NCI-H187 (cell line): ENCODE measurements at places on chromosomes 13 and 19.

DNA sequence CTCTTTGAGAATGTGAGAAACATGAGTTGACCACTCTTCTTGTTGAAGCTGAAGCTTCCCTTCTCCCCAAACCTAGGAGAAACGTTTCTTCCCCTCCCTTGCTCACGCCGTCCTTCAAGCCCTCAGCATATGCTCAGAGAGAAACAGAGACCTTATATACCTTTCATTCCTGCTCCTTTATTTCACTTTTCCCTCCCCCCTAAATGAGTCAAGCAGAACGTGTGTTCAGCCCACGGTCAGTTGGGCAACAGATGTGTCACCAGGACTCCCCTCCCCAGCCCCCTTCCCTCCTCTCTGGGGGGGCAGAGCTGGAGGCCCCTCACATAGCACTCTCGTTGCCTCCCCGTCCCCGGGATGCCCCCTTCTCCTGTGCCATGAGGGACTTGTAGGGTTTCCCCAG, 8.6 kb downstream of the OR7C2 start:
- no peak for DNase-seq

DNA sequence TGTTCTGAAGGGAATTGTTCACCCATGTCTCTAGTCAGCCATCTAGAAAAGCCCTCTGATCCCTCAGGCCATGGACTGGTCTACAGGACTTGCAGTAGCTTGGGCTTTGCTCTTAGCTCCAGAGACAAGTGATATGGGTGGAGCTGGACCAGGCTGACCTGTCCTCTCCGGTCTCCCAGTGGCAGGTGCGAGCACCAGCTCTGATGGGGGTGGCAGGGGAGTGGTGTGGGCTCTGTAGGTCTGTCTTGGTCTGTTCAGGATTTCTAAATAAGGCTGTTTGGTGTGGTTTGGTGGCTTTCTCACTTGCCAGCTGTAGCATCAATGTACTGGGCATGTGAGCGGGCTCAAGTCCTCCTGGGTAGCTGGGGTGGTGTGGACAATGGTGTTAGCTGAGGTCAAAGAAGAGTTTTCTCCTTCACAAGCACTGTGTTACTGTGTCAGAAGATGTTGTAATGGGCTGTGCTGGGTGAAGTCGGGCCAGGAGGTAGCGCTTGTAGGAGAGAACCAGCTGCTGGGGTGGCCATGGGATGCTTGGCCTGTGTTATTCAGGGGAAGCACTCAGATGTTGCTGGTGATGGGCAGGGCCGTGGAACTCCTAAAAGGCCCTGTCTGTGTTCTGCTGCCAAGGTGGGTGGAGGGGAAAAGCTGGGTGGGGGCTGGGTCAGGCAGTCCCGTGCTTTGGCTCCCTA, 16.9 kb downstream of the GPC6 start:
- no peak for DNase-seq

GRCh38 chr19:54074851-54075250, 6.3 kb downstream of the TARM1 start:
- DNase-seq: no peak

DNA sequence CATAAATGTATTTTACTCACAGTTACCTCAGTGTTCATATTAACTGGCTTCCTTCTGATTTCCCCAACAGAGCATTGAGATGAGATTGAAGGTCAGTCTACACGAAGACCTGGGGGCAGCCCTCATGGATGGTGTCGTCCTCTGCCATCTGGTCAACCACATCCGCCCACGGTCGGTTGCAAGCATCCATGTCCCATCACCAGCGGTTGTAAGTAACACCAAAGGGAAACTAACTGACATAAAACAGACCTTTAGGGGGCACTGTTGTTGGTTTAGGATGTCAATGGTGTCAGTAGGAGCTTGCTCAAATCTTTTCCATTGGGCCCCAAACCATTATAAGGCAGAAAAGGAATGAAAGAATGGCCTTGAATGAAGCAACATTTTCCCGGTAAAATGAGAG, 68.2 kb downstream of the ESD start:
- DNase-seq: no peak

DNA sequence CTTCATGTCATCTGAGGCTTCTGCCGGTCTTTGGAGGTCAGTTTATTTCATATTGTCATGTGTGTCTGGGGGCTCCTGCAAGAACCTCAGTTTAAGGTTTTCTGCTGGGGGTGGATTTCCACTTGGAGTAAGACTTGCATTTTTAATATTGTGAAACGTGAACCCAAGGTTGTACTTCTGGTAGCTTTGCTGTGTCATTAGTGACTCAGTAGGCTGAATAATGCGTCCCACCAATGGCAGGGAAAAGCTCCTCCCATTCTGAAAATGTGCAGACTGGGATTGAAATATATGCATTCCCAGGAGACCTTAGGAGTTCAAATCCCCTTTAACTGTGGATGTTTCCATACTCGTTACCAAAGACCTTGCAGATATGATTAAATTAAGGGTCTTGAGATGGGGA, 46.2 kb downstream of the ING1 start:
- DNase-seq: no peak

DNA sequence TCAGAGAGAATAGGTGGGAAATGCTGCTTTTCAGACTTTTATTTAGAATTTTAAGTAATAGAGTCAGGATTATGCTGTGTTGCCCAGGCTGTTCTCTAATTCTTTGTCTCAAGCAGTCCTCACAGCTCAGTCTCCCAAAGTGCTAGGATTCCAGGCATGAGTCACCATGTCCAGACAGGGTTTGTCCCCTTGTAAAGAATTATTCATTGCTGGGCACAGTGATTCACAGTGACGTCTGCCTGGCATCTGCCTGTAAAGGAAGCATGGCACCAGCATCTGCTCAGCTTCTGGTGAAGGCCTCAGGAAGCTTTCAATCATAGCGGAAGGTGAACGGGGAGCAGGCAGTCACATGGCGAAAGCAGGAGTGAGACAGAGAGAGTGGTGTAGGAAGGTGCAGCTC, 17.7 kb downstream of the ZNF763 start:
- DNase-seq: no peak

GRCh38 chr19:44588771-44589112, 24.6 kb upstream of the IGSF23 start:
- no peak for DNase-seq

GRCh38 chr19:58548859-58549663, 5.2 kb downstream of the TRIM28 start:
- DNase-seq: no peak

DNA sequence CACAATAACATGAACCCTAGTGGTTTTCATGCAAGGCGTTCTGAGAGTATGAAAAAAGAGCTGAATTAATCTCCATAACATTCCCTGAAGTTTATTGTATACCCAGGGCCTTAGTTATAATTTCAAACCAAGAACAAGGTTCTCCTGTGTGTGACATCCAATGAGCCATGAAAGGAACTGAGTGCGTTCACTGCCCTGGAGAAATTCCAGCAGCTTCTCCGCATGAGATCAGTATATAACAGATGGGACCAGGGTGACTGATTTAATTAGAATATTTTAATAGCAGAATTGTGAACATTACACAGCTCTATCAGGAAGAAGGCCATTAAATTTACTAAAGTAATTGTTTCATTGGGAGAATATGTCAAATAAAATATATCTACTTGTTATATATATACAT, 1190.5 kb upstream of the SLC10A2 start:
- DNase-seq: no peak

DNA sequence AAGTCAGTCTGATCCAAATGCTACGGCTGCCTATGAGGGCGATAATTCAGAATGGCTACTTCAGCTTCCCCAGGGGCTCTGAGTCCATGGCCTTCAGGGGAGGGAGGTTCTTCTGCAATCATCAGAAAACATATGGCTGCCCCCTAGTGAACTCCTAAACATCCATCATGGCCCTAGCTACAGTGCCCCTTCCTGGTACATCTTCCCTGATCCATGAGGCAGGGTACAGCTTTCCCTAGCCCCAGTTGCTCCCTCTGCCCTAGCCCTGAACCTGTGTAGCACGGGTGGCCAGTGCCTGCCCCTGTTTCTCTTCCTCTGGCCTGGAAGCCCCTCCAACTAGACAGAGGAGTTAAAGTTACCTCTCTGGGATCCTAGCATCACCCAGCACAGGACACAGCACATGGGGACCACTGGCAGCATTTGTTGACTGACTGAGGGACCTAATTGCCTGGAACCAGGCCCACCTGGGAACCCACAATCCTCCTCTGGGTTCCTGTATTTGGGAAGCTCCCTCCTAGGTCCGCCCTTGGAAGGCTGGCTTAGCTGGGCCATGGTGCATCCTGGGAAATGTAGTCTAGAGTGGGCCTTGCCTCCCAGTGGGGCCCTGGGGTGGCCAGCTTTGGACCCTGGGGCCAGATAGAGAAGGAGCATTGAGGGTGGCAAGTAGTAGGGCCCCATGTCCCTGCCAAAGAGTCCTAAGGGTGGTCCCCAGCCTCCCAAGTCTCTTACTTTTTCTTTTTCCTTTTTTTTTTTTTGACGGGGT, 17.7 kb upstream of the SEMA6B start:
- no peak for DNase-seq

DNA sequence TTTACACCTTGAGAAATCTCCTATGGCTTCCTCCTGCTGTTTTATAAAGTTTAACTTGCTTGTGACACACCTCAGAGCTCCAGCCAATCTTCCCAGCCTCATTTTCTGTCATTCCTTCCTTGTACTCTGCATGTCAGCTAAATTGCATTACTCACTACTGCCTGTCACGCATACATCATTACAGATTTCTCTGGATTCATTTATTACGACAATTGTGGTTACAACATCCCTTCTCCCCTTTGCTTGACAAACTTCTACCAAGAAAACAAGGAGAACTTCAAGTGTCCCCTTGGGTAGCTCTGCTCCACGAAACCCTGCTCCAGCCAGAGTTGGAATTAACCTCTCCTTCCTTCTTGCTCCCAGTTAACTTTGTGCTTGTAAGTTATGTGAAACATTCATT, 22.0 kb upstream of the GPR18 start:
- no peak for DNase-seq

- DNase-seq: no peak
Observed at GRCh38 chr13:23460309-23460708, 26.8 kb upstream of the SACS start.

DNA sequence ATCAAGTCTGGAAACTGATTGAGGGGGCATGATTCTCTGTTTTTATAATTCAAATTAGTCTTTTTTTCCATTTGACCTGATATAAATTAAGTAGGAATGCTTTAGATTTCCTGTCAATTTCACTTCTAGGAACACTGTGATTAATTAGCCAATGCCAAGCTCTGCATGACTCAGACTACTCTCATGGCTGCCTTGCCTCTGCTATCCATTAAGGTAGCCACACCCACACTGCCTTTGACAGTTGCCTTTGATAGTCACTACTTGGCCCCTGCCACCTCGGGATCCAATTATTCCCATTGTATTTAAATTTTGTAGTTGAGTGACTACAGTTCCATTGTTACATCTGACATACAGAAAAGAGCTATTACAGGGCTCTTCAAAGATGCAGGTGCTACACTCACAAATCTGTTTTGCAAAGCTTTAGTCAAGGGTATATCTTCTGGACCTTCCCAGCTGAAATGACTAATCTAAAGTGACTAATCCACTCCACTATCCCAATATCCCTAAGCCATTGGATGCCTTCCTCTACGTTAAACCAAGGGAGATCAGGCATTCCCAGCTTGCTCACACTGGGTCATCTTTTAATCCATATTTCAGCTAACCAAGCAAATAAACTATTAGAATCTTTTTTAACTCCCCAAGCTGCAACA, 1193.1 kb upstream of the MIR17HG start:
- no peak for DNase-seq

- no peak for DNase-seq
Observed at GRCh38 chr19:10271543-10272086, 695 bp downstream of the ICAM1 start.

- DNase-seq: no peak
Observed at GRCh38 chr13:106917024-106917571, 349.2 kb upstream of the ARGLU1 start.

- DNase-seq: no peak
Observed at GRCh38 chr19:2154587-2155075, 3.3 kb upstream of the AP3D1 start.

GRCh38 chr19:29315556-29316190, 102.7 kb upstream of the UQCRFS1 start:
- no peak for DNase-seq

- no peak for DNase-seq
Observed at GRCh38 chr13:91358387-91358782, 10.9 kb downstream of the MIR17HG start.

DNA sequence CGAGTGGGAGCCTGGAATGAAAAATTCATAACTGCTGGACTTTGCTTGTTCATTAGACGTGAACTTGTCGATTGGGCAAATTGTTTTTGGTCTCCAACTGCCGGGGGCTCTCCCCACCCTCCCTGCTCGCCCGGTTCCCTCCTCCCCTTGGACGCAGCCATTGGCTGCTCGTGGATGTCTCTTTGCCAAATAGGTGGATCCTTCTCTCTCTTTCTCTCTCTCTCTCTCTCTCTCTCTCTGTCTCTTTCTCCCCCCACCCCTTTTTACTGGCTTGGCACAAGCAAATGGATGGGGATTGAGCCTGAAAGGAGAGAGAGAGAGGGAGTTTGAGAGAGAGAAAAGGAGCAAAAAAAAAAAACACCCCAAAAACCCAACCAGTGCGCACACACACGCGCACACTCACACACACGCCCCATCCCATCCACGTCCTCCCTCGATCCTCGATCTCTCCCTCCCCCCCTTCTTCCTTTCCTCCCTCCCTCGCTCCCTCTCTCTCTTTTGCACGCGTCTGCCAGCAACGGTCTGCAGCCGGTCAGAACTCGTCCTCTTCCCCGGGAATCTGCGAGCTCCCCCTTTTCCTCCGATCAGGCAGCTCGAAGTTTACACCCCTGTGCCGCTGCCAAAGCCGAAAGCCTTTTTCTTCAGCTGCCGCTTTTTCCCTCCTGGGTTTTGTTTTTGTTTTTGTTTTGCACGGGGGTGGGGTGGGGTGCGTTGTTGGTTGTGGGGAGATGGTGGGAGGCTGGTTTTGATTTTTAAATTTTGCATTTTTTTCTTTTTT, 27.8 kb downstream of the NFIX start:
- no peak for DNase-seq

DNA sequence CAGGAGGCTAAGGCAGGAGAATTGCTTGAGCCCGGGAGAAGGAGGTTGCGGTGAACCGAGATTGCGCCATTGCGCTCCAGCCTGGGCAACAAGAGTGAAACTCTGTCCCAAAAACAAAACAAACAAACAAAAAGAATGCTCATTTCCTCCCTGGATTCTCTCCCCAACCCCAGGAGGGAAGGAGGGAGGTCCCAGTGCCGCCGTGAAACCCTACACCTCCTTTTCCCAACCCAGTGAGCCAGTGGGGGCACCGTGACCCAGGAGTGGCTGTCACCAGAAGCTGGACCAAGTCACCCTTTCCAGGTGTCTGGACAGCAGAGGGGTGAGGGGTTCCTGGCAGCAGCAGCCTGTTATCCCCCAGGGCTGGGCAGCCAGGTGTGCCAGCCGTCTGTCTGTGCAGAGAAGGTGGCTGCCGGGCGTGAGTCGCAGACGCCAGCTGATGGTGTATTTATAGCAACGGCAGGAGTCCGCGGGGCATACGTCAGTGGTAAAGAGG, 23.5 kb downstream of the NFIC start:
- DNase-seq: no peak

GRCh38 chr19:3479177-3479833, 1.0 kb downstream of the SMIM24 start:
- DNase-seq: no peak

GRCh38 chr13:89688918-89689317, 1658.6 kb upstream of the MIR17HG start:
- no peak for DNase-seq
